Esophagus muscularis mucosa (tissue), 4 donors: ENCODE measurements at places on chromosomes 16 and 17. TPM values are rescaled to one million over a fixed set of nuclear protein-coding genes. Genes with fewer than 3 reads are reported as not detected.

The PABPN1L gene
- not detected for total RNA-seq

- no peak for DNase-seq
These were observed 416.4 kb downstream of the CDH11 start for GRCh38 chr16:64705443-64705842.

DNA sequence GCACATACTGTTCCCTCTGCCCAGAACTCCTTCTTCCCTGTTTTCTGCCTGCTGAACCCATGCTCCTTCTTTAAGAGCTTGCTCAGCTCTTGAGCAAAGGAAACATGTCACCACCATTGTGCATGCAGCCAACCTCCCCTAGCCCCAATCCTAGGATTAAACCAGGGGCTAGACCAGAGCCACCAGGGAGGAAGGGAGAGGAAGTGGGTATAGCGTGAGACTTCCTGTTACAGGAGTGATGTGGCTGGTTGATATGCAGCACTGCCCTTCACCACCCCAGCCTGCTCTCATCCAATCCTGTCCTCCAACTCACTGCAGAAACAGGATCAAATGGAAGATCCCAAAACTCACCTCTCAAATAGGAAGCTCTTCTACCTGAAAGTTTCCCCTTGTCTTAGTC lies 67.1 kb upstream of the CDH5 start:
- no peak for DNase-seq

DNA sequence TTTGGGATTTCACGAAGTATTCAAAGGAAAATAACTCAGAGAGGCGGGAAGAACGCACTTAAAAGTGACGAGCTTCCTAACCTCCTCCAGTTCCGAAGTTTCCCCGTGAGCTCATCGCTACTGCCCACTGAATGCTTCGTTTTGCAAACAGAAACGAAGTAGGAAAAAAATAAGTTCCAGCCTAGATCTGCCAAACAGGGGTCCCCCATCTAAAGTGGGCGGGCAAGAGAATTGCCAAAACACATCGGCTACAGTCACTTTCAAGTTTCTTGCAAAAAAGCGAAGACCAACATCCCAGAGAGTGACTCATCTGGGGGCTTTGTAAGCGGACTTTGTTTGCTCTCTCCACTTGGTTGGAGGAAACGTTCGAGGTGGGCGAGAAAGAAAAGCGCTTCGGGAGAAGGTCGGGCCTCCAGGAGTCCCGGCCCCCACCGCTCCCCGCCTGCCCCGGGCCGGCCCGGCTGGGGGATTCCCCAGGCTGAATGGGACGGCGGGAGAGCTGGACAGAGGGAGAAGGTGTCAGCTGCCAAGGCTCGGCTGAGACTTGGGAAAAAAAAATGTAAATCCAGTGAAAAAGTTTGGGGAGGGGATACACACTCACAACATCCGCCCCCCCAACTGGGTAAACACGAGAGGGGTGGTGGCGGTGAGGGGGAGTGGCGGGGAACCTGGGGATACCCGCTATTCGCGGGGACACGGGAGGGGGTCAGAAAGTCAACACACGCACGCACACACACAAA lies 1.0 kb downstream of the VEZF1 start:
- DNase-seq: no peak

DNA sequence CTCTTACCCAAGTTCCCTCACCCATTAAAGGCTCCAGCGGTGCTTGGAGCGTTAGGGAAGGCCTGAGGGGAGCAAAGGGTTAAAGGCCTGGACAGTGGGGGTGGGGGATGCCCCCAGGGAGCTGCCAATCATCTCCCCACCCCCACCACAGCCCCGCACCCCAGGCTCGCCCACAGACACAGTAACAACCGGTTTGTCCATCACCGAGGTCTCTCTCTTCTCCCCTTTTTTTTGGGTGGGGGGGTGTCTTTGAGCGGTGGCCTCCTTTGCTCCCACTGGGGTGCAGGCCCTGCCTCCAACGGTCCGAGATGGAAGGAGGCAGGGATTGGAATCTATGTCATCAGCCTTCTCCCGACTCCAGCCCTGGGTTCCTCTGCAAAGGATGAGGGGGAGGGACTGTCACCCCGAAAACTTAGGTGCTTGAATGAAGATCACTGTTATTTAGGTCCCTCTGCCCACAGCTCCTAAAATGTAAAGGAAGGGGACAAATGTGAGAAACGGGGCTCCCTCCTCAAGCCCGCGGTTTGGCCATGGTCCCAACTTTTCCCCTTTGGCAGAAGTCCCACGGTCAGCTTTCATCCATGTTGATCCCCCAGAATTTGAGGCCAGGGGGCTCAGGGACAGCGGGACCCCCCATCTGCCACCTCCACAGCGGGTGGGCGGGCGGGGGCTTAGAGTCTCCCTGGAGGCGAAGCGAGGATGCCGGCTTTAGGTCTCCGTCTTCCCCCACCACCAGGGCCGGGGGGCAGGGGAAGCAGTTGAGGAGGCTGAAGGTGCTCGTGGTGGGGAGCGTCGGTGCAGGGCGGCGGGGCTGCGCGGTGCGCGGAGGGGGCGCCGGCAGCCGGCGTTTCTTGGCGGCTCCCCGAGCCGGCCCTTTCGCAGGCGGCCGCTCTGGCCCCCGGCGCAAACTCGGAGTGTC lies 1.7 kb downstream of the EPOP start:
- DNase-seq: no peak

GRCh38 chr17:28874750-28875149 lies 19.9 kb downstream of the ERAL1 start:
- no peak for DNase-seq

GRCh38 chr16:2361129-2361528 lies 20.6 kb upstream of the ABCA3 start:
- DNase-seq: no peak

- no peak for DNase-seq
These were observed 40.7 kb downstream of the BRIP1 start for GRCh38 chr17:61822326-61823285.

- no peak for DNase-seq
These were observed 374.8 kb downstream of the SLC39A11 start for GRCh38 chr17:72717676-72718075.
